NCI-H1417 treated with DMSO at 0.1 percent for 48 hours (cell line): ENCODE measurements at places on chromosomes 2 and 18.

GRCh38 chr18:61894751-61895524 lies 2.1 kb upstream of the RNF152 start:
- no peak for DNase-seq

DNA sequence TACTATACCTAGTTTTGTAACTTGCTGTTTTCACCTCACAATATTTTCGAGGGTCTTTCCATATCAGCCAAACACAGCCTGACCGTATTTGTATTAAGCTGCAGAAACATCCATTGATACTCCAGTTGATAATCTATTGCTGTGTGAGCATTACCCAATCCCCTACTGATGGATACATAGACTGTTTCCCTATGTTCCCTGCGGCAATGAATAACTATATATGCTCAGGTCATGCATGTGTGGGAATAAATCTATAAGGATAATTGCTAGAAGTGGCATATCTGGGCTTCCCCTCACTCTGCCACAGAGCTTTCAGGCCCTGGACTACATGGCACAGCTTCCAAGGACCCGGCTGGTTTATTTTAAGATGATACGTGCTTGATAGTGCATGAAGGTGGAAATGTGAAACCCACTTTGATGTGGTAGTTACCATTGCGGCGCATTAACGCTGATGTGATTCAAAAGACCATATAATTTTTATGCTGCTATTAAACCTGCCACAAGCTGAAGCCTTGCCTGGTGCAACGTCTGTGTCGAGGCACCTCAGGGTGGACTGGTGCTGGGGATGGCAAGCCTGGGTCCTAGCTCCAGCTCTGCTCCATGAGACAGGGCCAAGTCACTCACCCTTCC lies 130.8 kb upstream of the MSH6 start:
- DNase-seq: no peak

GRCh38 chr2:144702051-144702450 lies 182.1 kb upstream of the ZEB2 start:
- DNase-seq: no peak

GRCh38 chr2:165407466-165407865 lies 62.0 kb upstream of the CSRNP3 start:
- DNase-seq: no peak

DNA sequence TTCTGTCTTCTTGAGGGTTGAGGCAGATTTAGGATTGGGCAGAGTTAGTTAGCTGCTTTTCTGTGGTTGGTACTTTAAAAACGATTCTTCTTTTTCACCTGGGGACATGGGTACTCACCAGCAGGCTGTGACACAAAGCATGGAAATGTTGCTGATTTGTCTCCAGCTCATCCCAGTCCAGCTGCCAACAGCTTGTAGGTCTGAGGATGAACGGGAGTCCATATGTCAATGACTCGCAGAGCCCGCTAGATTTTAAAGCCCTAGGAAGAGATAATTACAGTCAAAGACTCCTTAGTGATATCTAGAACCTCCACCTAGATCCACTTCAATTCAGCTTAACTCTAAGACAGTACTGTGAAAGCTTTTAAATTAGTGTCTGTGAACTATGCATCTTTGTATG lies 20.8 kb downstream of the DOK1 start:
- DNase-seq: no peak

GRCh38 chr2:104388296-104388695 lies 465.6 kb upstream of the POU3F3 start:
- DNase-seq: no peak

DNA sequence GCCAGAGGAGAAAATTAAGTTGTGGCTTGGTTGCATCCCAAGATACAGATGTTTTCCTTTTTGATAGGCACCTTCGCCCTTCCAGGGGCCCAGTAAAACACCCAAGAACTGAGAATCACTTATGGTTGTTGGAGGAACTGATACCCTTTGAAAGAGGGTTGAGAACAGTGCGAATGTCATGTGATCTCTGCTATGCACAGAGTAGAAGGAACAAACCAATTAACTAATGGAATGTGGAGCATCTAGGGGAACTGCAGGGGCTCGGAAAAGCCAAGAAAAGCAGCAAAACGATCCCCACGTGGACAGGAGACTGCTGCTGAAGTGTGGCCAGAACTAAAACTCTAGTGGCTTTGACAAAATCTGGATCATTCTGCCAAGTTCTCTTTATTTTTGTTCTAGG lies 58.8 kb downstream of the APOB start:
- no peak for DNase-seq

DNA sequence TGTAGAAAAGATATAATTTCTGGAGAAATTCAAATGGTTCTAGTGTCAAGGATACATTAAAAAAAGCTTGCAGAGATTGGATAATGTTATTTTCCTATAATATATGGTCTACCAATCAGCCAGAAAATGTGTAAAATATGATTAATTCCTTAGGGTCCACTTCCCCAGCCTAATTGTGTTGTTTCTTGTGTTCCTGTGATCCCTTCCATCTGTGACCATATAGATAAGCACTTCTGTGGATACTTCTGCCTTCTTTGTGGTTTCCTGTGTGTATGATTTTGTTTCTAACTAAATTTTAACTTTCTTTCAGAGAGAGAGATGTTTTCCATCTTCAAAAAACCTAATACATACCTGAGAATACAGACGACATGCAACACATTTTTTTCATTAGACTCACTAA lies 367.1 kb upstream of the PIK3C3 start:
- no peak for DNase-seq

DNA sequence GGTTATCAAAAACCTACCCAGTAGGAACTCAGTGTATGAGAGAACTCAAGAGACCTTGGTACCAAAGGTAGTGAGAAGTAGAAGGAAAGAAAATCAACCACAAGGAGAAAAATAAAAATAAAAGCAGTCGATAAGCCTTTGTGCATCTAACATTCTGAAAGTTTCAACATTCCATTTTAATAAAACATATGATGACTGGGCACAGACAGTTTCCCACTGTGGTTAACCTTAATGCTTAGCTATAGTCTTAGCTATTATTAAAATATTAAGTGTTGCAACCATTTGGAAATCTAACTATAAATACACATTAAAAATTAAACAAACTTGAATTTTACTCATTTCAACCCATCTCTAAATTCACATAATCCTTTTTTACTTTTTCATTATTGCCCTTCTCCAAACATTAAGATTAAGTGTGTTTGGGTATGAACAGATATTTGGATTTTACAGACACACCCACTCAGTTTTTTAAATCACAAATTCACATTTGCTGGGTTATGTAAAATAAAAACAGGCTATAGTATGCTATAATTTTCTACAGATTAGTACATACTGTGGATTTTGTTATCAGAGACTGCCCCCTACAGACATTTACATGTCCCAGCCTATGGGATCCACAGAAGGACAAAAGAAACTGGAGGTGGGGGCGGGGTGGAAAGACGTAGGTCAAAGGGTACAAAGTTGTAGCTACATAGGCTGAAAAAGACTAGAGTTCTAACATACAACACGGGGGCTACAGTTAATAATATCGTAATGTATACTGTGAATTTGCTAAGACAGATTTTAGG lies 32.8 kb downstream of the SRBD1 start:
- no peak for DNase-seq

- DNase-seq: no peak
Measured at GRCh38 chr2:191508738-191509137, 169.2 kb upstream of the NABP1 start.

GRCh38 chr2:154143105-154143504 lies 271.4 kb downstream of the GALNT13 start:
- DNase-seq: no peak

- DNase-seq: no peak
Measured at GRCh38 chr2:101388232-101388631, 929 bp upstream of the CREG2 start.

DNA sequence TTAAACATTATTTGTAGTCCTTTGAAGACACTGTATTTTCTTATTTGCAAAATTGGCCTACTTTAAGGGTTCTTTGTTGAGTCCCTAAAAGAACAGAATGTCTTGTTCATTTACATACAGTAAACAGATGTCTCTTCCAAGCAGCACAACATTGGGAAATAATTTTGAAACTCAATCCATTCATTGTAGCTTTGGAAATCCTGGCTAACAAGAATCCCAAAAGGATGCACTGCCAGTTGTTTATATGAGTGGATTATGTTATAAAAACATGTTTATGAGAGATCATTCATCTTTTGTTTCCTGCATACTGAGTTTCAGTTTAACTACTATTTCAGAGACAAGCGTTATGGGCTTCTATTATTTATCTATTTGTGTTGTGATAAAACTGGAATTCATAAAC lies 499.3 kb downstream of the PID1 start:
- DNase-seq: no peak

GRCh38 chr2:143623909-143624260 lies 494.7 kb downstream of the ARHGAP15 start:
- no peak for DNase-seq

GRCh38 chr2:104375206-104375605 lies 478.7 kb upstream of the POU3F3 start:
- no peak for DNase-seq

GRCh38 chr2:44844651-44845270 lies 96.7 kb upstream of the SIX3 start:
- no peak for DNase-seq

- peak; percentile 47 for DNase-seq
Measured at GRCh38 chr18:36536426-36536825, 238.9 kb downstream of the FHOD3 start.

- no peak for DNase-seq
Measured at GRCh38 chr18:74249181-74249968, 42.4 kb downstream of the CYB5A start.

DNA sequence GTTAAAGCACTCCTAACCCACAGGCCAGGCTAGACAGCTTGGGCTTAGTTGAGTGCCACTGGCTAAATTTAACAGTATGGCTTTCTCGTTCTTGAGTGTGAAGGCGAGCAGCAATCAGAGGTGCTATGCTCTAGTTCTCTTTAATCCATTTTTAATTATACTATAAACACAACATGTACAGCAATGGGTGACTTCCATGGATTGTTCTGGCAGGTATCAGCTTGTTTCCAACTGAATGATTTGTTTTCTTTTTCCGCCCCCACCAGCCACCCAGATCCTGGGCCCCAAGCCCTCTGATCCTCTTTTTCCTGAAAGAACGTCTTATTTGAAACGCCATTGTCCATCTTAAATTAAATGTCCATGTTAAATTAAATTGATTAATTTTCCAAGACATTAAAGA lies 244.8 kb downstream of the IKZF2 start:
- no peak for DNase-seq

GRCh38 chr18:30248056-30248455 lies 794.5 kb downstream of the DSC3 start:
- no peak for DNase-seq

GRCh38 chr2:208346756-208347155 lies 59.8 kb upstream of the PTH2R start:
- no peak for DNase-seq

- DNase-seq: no peak
Measured at GRCh38 chr2:30933496-30933895, 126.2 kb upstream of the CAPN13 start.
